ENCODE measurements at places on chromosomes 7 and 10. TPM values are rescaled to one million over a fixed set of nuclear protein-coding genes. Genes with fewer than 3 reads are reported as not detected.
A peak's percentile ranks its signal among the peaks of the same experiment; 100 is the strongest.

GRCh38 chr7:80918399-80918798 lies 452 bp downstream of the SEMA3C start:
- DNase-seq, result no peak

The GIMAP2 gene
- 0.85 TPM for total RNA-seq

- peak; percentile 85 for DNase-seq
Measured at GRCh38 chr7:97639036-97639435, 92.8 kb upstream of the TAC1 start.

- no peak for DNase-seq
Measured at GRCh38 chr10:33196377-33196706, 138.1 kb downstream of the NRP1 start.

- no peak for DNase-seq
Measured at GRCh38 chr10:33371234-33371633, 36.8 kb upstream of the NRP1 start.

- no peak for DNase-seq
Measured at GRCh38 chr7:149284343-149284742, 22.3 kb downstream of the ZNF783 start.

The MEIG1 gene
- not detected for total RNA-seq

GRCh38 chr7:101066141-101066832 lies 19.0 kb upstream of the TRIM56 start:
- peak; percentile 6 for DNase-seq

- peak; percentile 38 for DNase-seq
Measured at GRCh38 chr10:79179164-79179956, 110.6 kb downstream of the ZMIZ1 start.

DNA sequence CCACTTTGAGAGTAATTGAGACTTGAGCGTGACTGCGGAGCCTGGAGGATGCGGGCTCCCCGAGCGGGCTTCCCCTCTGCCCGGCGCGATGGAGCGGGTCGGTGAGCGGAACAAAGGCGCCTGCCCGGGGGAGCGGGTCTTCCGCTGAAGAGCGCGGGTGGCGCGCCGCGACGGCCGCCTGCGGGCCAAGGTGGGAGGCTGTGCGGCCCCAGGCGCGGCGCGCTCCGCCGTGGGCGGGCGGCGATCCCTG lies at the start of gene GALNT17:
TSS of gene GALNT17 (plus strand) at position 18 of the 250 bp plus-strand sequence.
- DNase-seq, result no peak

- DNase-seq, result no peak
Measured at GRCh38 chr10:124942317-124943169, 620 bp downstream of the ZRANB1 start.

- no peak for DNase-seq
Measured at GRCh38 chr10:80136134-80136571, 3.6 kb downstream of the PLAC9 start.

The TUBAL3 gene
- 1.7 TPM for total RNA-seq

DNA sequence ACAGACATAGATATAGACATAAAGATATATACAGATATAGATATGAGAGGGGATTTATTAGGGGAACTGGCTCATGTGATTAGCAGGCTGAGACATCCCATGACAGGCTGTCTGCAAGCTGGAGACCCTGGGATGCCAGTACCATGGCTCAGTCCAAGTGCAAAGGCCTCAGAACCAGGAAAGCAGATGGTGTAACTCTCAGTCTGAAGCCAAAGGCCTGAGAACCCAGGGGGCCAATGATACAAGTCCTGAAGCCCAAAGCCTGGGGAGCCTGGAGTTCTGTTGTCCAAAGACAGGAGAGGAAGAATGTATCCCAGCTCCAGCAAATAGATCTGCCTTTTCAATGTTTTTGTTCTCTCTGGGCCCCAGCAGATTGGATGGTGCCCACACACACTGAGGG lies 5.5 kb downstream of the NCOA4 start:
- no peak for DNase-seq

DNA sequence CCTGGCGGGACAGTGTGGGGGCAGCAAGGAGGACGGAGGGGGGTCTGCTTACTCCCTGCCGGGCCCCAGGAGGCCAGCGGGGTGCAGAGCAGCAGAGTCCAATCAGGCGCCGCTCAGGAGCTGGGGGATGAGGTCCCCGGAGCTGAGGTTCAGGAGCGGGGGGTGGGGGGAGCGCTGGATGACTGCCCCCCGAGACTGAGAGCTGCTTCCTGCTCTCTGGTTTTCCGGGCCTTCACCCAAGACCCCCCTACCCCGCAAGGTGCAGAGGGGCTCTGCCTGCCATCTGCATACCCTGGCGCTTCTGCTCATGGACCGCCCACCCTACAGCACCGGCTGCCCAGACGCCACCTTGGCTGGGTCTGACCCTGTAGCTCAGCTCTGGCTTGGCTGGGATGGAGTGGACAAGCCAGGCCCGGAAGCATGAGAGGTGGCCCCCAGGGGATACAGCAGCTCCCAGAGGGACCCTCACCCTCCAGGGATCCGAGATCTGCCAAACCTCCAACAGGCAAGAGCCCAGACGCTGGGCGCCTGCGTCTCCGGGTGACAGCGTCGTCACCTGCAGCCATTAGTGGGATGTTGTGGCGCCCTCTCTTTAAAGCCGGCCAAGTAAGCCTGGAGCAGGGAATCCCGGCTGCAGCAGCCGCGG lies 930 bp downstream of the KNDC1 start:
- no peak for DNase-seq

The TRIM50 gene
- total RNA-seq, result 0.05 TPM

- peak; percentile 11 for DNase-seq
Measured at GRCh38 chr7:31882187-31882586, 188.0 kb downstream of the PDE1C start.

The PNLIPRP3 gene
- not detected for total RNA-seq

The FRAT2 gene
- 7.8 TPM for total RNA-seq

The CNTNAP2 gene
- 12.9 TPM for total RNA-seq

- DNase-seq, result no peak
Measured at GRCh38 chr7:64905133-64905532, 2.1 kb downstream of the ZNF273 start.

DNA sequence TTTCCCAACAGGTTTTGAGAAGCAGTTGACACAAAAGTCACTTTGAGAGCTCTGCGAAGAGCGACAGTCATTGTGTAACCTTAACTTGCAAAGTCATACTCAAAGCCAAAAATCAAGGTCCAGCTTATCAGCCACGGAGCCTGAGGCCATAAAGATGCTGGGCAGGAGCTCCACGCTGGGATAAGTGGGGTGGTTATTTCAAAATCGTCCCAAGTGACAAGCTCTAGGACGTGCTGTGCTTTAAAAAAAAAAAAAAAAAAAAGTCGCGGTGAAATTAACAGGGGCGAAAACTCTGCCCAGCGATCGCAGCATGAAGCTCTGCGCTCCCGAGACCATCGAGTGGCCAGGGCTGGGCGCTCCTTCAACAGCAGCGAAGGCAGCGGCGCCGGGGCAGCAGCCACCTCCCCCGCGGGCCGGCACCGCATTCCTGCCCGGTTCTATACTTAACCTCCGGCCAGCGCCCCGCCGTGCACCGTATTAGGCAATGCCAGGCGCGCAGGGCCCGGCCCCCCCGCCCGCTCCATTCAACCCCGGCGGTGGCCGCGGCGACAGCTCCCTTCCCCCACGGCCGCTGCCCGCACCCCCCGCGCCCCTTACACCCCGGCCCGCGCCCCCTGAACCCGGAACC lies 657 bp downstream of the HACD1 start:
- peak; percentile 34 for DNase-seq

GRCh38 chr10:11345224-11346054 lies 266.0 kb downstream of the USP6NL start:
- peak; percentile 52 for DNase-seq

DNA sequence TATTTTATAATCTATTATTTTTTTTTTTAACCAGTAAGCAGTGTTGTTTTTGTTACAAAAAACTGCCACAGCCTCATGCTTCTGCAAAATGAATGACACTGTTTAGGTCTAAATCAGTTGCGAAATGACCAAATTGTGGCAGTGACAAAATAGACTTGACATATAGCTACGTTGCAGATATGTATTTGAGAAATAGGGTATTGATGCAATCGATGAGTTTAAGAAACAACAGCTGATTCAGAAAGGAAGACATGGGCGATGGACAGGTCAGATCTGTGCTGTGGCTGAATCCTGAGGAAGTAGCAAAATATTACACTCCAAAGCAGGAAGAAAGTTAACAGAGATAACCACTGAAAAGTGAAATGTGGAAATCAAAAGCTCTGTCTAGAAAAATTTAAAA lies 89.0 kb upstream of the STEAP4 start:
- no peak for DNase-seq

The MEST gene
- 6.1 TPM for total RNA-seq

GRCh38 chr10:113518816-113519591 lies 33.8 kb upstream of the HABP2 start:
- no peak for DNase-seq

DNA sequence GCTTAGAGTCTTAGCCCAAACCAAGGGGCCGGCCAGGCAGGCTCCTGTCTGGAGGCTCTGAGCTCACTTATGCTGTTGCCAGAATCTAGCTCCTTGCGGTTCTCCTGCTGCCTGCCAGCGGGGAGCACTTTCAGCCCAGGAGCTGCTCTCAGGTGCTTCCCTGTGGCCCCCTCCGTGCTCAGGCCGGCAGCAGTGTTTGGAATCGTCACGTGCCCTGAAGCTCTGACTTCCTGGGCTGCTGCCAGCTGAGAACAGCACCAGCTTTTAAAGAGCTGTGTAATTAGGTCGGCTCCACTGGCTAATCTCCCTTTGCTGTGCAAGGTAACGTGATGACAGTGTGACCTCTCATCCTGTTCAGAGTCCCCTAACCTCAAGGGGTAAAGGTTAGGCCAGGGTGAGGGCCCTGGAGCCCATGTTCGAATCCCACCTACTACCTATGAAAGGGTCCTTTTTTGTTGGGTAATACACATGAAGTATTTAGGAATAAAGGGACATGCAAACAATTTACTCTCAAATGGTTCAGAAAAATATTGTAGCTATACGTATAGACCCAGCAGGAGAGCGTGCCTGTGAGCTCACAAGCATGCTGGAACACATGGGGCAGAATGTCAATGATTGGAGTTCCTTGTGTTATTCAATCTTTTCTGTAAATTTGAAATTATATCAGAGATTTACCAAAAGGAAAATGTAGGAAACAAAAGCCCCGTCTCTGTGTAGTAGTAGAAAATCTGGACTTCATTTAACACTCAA lies 16.6 kb downstream of the ZNF862 start:
- DNase-seq, result peak; percentile 55

The GIMAP5 gene
- 0.20 TPM for total RNA-seq

- peak; percentile 87 for DNase-seq
Measured at GRCh38 chr7:3028071-3028757, 15.5 kb downstream of the CARD11 start.

The MCM10 gene
- total RNA-seq, result 0.55 TPM

DNA sequence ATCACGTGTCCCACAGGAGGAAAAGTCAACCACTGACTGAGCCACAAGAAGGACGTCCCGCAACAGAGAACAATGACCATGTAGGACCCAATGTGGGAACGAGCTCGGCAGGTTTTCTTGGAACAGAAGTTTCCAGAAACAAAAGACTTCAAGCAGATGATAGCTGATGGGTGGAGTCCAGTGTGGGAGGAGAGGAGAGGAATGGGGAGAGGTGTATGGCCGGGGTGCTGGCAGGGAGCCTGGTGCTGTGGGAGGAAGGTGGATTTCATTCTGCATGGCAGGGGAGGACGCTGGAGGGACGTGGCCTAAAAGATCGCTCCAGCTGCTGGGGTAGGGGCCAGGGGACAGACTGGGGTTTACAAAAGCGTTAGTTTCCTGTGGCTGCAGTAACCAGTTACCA lies 48.5 kb upstream of the LMTK2 start:
- no peak for DNase-seq

The SRRM3 gene
- 0.30 TPM for total RNA-seq

- DNase-seq, result peak; percentile 40
Measured at GRCh38 chr7:26918241-26918640, 53.9 kb upstream of the SKAP2 start.

DNA sequence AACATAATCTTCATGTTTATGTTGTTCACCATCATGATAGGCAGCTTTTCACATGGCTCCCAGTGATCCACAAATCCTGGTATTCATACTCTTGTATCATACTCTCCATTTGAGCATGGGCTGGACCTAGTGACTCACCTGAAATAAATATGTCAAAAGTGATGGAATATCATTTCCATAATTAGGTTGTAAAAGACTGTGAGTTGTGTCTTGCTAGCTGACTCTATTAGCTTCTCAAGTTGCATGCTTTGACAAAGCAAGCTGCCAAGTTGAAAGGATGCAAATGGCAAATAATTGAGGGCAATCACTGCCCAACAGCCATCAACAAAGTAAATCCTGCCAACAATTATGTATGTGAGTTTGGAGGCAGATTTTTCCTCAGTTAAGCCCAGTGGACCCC lies 300.4 kb downstream of the AHR start:
- DNase-seq, result peak; percentile 38

- no peak for DNase-seq
Measured at GRCh38 chr10:33661580-33662336, 327.3 kb upstream of the NRP1 start.

DNA sequence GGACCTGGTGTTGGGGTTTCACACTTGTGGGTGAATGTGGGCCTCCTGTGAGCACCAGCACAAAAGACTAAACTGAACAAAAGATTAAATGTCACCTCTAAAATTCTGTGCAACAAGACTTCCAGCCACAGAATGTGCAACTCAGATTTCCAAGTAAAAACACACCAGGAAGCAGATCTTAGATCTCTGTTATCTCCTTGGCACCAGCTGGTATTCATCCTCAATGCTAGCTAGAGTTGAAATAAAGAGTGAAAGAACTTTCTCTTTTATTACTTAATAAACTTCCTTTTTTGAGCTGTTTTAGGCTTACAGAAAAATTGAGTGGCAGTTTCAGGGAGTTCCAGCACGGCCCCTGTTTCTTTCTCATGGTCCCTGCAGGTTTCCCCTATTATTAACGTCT lies 40.2 kb downstream of the EGFR start:
- no peak for DNase-seq

The AS3MT gene
- 11.4 TPM for total RNA-seq

GRCh38 chr10:101564490-101564991 lies 23.5 kb downstream of the POLL start:
- DNase-seq, result no peak
